Fibroblast of skin of scalp (primary cell): ENCODE measurements at places on chromosomes 3 and 15.

GRCh38 chr15:54815556-54815955 is 381.2 kb downstream of the RSL24D1 start:
- no peak for DNase-seq

GRCh38 chr3:50358355-50358910 is 888 bp downstream of the TMEM115 start:
- no peak for DNase-seq

- DNase-seq = no peak
These were observed 49.5 kb downstream of the TLE3 start for GRCh38 chr15:70048198-70048565.

- no peak for DNase-seq
These were observed 66.4 kb downstream of the RYR3 start for GRCh38 chr15:33377204-33377603.
